ENCODE measurements at places on chromosomes 7 and 10. TPM values are rescaled to one million over a fixed set of nuclear protein-coding genes. Genes with fewer than 3 reads are reported as not detected.

DNA sequence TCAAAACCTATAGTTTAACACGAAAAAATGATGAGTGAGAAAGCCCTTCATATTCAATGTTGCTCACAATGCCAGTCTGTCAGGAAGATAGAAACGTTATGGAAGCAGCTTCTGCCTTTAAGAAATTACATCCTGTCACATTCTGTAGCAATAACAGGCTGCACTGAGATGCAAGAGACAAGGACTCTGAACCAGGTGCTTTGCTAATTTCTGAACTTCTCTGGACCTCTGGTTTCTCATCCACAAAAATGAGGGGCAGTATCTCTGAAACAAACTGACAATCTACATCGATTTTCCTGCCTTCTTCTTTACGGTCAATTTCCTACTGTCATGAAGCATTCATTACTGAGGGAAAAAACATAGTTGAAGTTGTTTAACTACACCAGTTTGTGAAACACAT lies 234.0 kb downstream of the SNX13 start:
- no peak for DNase-seq

GRCh38 chr7:74495112-74496086 lies 41.7 kb downstream of the GTF2IRD1 start:
- DNase-seq, result no peak

GRCh38 chr7:70539205-70539604 lies 592.7 kb upstream of the GALNT17 start:
- DNase-seq, result no peak

GRCh38 chr10:93742633-93743349 lies 14.9 kb upstream of the LGI1 start:
- no peak for DNase-seq

DNA sequence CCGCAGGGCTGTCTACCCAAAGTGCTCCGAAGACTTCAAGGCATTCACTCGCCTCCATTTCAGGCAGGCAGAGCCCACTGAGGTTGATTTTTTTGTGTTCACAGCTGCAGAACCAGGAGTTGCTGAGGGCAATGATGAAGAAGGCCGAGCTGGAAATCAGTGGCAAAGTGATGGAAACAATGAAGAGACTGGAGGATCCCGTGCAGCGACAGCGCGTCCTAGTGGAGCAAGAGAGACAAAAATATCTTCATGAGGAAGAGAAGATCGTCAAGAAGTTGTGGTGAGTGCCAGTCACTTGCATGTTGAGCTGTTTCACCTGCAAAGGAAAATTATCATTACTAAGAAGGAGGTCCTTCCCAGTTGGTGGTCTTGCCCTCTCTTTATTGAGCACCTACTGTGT lies 210.5 kb downstream of the ARHGAP21 start:
- DNase-seq, result no peak

LAMB1 gene
- total RNA-seq, result 32.7 TPM

HOXA2 gene
- total RNA-seq, result not detected
